Left lung (tissue), 14 donors: ENCODE measurements at places on chromosomes 5 and 9. TPM values are rescaled to one million over a fixed set of nuclear protein-coding genes. Genes with fewer than 3 reads are reported as not detected.

Gene MPDZ
- 71.3 TPM for polyA plus RNA-seq

Gene TMOD1
- polyA plus RNA-seq, result 1.1 TPM

Gene PLCXD3
- 0.07 TPM for polyA plus RNA-seq

Gene OLFML2A
- 67.4 TPM for polyA plus RNA-seq

Gene C5orf52
- polyA plus RNA-seq, result not detected
